ENCODE measurements at places on chromosomes 4 and X.

DNA sequence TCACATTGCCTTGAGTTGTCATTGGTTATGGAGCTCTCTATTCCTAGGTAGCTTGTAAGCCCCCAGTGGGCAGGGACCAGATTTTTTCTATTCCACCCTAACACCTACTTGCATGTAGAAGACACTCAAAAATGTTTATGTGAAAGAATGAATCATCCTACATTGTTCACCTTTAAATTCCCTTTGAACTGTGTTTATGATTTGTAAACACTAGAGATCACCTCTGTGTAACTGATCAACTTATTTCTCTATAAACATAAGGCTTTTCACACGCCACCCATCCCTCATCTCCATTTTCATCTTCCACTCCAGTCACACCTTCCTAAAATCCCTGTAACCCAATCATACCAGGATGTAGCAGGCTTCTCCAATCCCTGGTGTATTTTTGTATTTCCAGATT is 142.6 kb upstream of the LEF1 start:
- H3K27me3 ChIP-seq: peaks cover 3% of the 10 kb centered on the region
- DNase-seq: no peak
- peaks cover 2% of the 10 kb centered on the region for H3K4me1 ChIP-seq
- no peak overlapping the region for H3K4me3 ChIP-seq

DNA sequence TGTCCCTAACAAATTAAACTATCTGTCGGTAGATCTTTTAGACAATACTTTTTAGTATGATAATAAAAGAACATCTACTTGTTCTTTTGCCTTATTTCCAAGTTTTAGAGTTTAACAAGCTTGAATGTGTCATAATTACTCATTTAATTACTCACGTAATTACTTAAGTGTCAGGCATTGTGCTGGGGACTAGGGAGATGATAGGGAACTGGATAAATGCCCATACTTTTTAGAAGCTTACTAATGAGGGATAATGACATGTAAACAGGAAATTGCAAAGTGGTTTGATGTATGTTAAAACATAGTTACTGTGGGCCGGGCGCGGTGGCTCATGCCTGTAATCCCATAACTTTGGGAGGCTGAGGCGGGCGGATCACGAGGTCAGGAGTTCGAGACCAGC is 158.3 kb downstream of the DMD start:
- H3K4me3 ChIP-seq: no peak overlapping the region
- no peak overlapping the region for H3K27ac ChIP-seq
- no peaks in the 10 kb centered on the region for H3K27me3 ChIP-seq
- H3K36me3 ChIP-seq: no peaks in the 10 kb centered on the region
- H3K4me1 ChIP-seq: no peaks in the 10 kb centered on the region
- DNase-seq: no peak

GRCh38 chrX:15358533-15358932 is 23.2 kb upstream of the PIGA start:
- no peaks in the 10 kb centered on the region for H3K27me3 ChIP-seq
- no peak overlapping the region for H3K4me3 ChIP-seq
- no peaks in the 10 kb centered on the region for H3K4me1 ChIP-seq

DNA sequence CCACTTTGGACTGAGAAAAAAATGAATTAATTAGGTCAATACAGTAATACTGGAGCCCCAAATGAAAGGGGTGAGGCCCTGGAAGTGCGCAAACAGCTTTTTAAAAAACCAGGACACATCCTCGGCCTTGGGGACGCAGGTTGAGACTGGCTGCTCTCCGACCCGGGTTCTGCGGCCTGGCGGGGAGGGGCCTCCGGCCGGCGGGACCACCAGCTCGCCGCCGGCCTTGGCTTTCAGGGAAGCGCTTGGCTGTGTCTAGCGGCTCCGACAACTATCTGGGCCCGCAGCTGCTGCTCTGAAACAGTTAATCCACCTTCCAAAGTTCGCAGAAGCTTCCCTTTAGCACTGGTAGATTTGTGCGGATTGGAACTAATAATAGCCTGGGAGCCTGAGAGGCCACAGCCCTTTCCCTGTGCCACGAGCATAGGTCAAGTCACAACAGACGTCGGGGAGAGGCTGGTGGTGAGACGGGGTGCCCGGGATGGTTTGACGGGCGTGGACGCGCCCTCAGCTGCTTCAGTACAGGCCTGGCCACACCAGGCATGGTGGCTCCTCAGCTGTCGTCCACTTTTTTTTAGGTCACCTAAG is 1.1 kb upstream of the SEL1L3 start:
- peaks cover 70% of the 10 kb centered on the region for H3K4me1 ChIP-seq
- H3K27me3 ChIP-seq: peaks cover 19% of the 10 kb centered on the region
- H3K27ac ChIP-seq: no peak overlapping the region

- H3K4me1 ChIP-seq: no peaks in the 10 kb centered on the region
- peak overlapping the region; percentile 90 for H3K4me3 ChIP-seq
- no peaks in the 10 kb centered on the region for H3K27me3 ChIP-seq
- H3K27ac ChIP-seq: no peak overlapping the region
- DNase-seq: no peak
Measured at GRCh38 chrX:134461437-134461836, 1.5 kb downstream of the HPRT1 start.

GRCh38 chr4:6753891-6754290 is 28.6 kb upstream of the KIAA0232 start:
- no peak overlapping the region for H3K27ac ChIP-seq
- DNase-seq: no peak
- peaks cover 4% of the 10 kb centered on the region for H3K4me1 ChIP-seq
- H3K36me3 ChIP-seq: no peaks in the 10 kb centered on the region

GRCh38 chr4:174582463-174582862 is 60.2 kb upstream of the HPGD start:
- no peaks in the 10 kb centered on the region for H3K36me3 ChIP-seq
- no peak overlapping the region for H3K27ac ChIP-seq
- no peak for DNase-seq
- no peaks in the 10 kb centered on the region for H3K4me1 ChIP-seq
- no peaks in the 10 kb centered on the region for H3K27me3 ChIP-seq
- H3K4me3 ChIP-seq: no peak overlapping the region

GRCh38 chr4:13484749-13485221 is 645 bp upstream of the RAB28 start:
- no peak for DNase-seq
- H3K27ac ChIP-seq: peak overlapping the region; percentile 97
- H3K4me1 ChIP-seq: peaks cover 19% of the 10 kb centered on the region
- peaks cover 3% of the 10 kb centered on the region for H3K36me3 ChIP-seq
- peaks cover 15% of the 10 kb centered on the region for H3K27me3 ChIP-seq
- H3K4me3 ChIP-seq: peak overlapping the region; percentile 88

DNA sequence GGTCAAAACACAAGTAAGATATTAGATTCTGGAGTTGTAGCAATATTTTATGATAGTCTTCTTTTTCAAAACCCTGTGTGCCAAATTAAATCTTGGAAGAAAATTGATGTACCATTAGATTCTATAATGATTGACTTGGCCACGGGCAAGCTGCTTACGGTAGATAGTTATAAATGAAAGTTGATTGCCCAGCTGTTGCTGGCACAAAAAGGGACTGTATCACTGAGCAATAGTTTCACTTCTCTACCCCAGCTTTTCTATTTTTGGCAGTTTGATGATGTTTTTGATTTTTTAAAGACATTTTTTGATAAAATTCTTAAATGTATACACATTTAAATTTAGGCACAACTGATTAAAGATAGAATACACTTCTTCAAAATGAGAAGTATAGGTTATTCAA is 333.3 kb downstream of the TRAM1L1 start:
- no peak overlapping the region for H3K27ac ChIP-seq
- H3K4me3 ChIP-seq: no peak overlapping the region

- no peak overlapping the region for H3K4me3 ChIP-seq
- no peaks in the 10 kb centered on the region for H3K36me3 ChIP-seq
- H3K27me3 ChIP-seq: no peaks in the 10 kb centered on the region
- peaks cover 21% of the 10 kb centered on the region for H3K4me1 ChIP-seq
- no peak for DNase-seq
Measured at GRCh38 chr4:183388777-183389176, 55.7 kb upstream of the CDKN2AIP start.
